Calu3 (cell line): ENCODE measurements at places on chromosomes 5 and 9. TPM values are rescaled to one million over a fixed set of nuclear protein-coding genes. Genes with fewer than 3 reads are reported as not detected.

GRCh38 chr5:61662670-61663069, 330.6 kb downstream of the ZSWIM6 start:
- peaks cover 3% of the 10 kb centered on the region for H3K4me1 ChIP-seq
- DNase-seq: no peak
- peaks cover 40% of the 10 kb centered on the region for H3K27me3 ChIP-seq
- no peak overlapping the region for H3K4me3 ChIP-seq
- H3K36me3 ChIP-seq: no peaks in the 10 kb centered on the region

Gene MACIR
- total RNA-seq: 24.5 and 25.2 TPM in 2 replicates

- H3K27ac ChIP-seq: no peak overlapping the region
- peaks cover 6% of the 10 kb centered on the region for H3K4me1 ChIP-seq
- no peak overlapping the region for H3K4me3 ChIP-seq
- H3K36me3 ChIP-seq: no peaks in the 10 kb centered on the region
Measured at GRCh38 chr9:109286571-109286977, 34.3 kb downstream of the EPB41L4B start.

Gene ASTN2
- total RNA-seq: 1.7 TPM in 2 replicates

- H3K27me3 ChIP-seq: peaks cover 26% of the 10 kb centered on the region
- no peak overlapping the region for H3K4me3 ChIP-seq
- no peak for DNase-seq
Measured at GRCh38 chr9:79574781-79575180, 3.0 kb downstream of the TLE4 start.

DNA sequence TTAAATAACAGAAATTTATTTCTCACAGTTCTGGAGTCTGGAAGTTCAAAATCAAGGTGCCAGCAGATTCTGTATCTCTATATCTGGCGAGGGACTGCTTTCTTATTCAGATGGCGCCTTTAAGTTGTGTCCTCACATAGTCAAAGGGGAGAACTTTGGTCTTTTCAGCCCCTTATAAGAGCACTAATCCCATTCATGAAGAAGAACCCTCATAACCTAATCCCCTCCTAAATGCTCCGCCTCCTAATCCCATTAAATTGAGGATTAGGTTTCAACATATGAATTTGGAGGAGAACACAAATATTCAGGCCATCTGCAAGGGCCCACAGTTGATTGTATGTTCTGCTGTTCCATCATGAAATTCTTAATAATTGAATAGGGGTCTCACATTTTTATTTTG, 10.8 kb upstream of the CCDC152 start:
- no peaks in the 10 kb centered on the region for H3K4me1 ChIP-seq
- no peak overlapping the region for H3K27ac ChIP-seq
- no peak for DNase-seq

Gene IL7R
- 0.19 and 0.20 TPM in 2 replicates for total RNA-seq

DNA sequence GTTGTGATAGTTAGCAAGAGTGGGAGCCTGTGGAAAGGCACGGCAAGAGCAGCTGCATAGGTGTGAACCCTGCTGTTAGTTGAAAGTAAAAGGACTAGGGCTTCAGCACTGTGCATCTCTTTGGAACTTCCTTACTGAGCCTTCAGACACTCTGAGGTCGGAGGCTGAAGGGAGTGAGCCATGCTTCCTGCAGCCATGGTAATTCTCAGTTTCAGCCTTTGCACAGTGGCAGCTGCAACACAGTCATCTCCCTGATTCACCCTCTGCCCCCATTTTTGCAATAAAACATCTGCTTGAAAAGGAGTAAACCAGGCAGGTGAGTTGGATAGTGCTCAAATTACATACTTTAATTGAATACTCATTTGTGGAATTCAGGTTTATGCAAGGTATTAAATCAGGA, 6.5 kb upstream of the TLE4 start:
- DNase-seq: no peak
- H3K27ac ChIP-seq: no peak overlapping the region
- H3K36me3 ChIP-seq: no peaks in the 10 kb centered on the region
- H3K27me3 ChIP-seq: no peaks in the 10 kb centered on the region
- no peak overlapping the region for H3K4me3 ChIP-seq
- no peaks in the 10 kb centered on the region for H3K4me1 ChIP-seq

GRCh38 chr5:83377131-83377865, 94.2 kb upstream of the VCAN start:
- no peaks in the 10 kb centered on the region for H3K36me3 ChIP-seq
- no peak for DNase-seq
- no peak overlapping the region for H3K27ac ChIP-seq

Gene INSL4
- 0.44 and 0.54 TPM in 2 replicates for total RNA-seq
